ENCODE measurements at places on chromosomes 2 and 18. TPM values are rescaled to one million over a fixed set of nuclear protein-coding genes. Genes with fewer than 3 reads are reported as not detected.
A peak's percentile ranks its signal among the peaks of the same experiment; 100 is the strongest.

The CYP26B1 gene
- 0.06 TPM for total RNA-seq

DNA sequence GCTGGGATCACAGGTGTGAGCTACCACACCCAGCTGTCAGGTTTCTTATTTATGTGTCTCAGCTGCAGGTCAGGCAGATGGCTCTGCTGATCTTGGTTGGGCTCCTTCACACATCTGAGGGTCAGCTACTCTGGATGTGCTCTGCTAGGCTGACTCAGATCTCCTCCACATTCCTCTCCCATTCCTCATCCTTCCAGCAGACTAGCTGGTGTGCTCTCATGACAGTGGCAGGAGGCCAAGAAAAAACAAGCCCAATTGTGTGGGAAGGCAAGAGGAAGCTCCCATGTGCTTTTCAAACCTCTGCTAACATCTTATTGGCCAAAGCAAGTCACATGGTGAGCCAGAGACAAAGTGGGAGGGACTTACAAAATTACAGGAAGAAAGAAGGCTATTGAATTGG, 11.7 kb upstream of the MSH6 start:
- H3K4me1 ChIP-seq = no peaks in the 10 kb centered on the region
- no peaks in the 10 kb centered on the region for H3K27me3 ChIP-seq
- DNase-seq = no peak
- no peaks in the 10 kb centered on the region for H3K36me3 ChIP-seq

DNA sequence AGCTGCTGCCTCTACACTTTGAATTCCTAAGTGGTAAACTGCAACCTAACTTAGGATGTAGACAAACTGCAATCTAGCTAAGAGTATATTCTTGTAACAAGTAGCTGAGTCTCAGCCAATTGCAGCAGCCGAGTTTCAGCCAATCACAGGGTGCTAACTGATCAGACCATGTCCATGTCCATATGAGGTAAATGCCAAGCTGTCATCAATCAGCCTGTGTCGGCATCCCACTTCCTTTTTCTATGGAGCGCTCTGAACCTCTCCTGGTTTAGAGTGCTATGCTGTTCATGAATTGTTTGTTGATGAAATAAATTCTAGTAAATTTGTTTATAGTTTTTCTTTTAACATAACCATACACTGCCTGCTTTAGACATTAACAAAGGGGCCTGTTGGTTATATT, 408.8 kb downstream of the NBAS start:
- H3K27me3 ChIP-seq = no peaks in the 10 kb centered on the region
- no peak overlapping the region for H3K27ac ChIP-seq
- no peak overlapping the region for H3K4me3 ChIP-seq

GRCh38 chr2:159497847-159498246, 118.5 kb downstream of the BAZ2B start:
- no peaks in the 10 kb centered on the region for H3K4me1 ChIP-seq
- no peaks in the 10 kb centered on the region for H3K27me3 ChIP-seq
- no peak overlapping the region for H3K27ac ChIP-seq
- no peak overlapping the region for H3K4me3 ChIP-seq

DNA sequence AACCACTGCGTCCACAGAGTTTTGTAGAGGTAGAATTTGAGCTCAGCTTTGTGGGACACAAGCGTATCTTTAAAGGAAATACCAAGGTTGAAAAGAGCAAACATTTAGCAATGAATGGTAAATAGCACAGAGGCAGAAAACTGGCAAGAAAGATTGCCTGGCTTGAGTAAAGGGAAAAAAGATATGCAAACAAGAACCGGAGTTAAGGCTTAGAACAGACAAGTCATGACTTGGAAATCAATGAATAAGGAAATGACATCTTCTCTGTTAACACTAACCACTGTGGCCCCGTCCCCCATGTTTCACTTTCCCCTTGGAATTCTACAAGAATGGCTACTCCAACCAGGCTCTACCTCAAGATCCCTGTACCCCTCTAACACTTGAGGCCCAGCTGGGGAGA, 3.8 kb downstream of the STAM2 start:
- H3K4me1 ChIP-seq = peaks cover 24% of the 10 kb centered on the region
- no peak overlapping the region for H3K4me3 ChIP-seq
- no peak for DNase-seq
- H3K36me3 ChIP-seq = no peaks in the 10 kb centered on the region

The VWC2L gene
- not detected for total RNA-seq

DNA sequence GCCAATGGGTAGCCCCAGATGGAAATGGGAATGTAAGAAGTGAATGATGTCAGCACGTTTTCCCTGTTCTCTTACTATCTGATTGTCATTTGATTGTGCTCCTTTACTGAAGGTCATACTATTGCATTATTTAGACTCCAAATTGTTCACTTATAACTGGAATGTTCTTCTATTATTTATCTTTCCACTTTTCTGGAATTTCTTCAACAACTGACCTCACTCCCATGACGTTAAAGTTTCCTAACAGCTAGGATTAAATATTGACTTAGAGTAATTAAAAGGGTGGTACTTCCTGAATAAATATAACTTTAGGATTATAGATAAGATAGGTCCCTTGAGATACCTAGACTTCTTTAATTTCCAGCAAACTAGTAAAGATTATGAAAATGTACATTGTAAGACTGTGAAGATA, 10.9 kb upstream of the GULP1 start:
- no peaks in the 10 kb centered on the region for H3K27me3 ChIP-seq
- H3K4me1 ChIP-seq = no peaks in the 10 kb centered on the region
- DNase-seq = no peak

The EPHA4 gene
- 73.5 TPM for total RNA-seq

DNA sequence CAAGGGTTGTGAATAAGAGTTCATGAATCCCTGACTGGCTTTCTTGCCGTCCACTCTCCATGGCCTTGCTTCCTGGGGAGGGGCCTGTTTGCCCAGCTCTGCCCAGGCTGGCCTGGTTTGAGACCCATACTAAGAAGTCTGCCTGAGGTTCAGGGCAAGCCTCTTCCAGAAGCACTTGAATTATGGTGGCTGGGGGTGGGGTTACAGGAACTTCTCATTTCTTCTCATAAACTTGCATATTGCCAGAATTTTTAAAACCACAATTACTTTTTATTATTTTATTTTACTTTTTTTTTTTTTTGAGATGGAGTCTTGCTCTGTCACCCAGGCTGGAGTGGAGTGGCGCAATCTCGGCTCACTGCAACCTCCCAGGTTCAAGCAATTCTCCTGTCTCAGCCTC, 42.0 kb downstream of the GORASP2 start:
- H3K4me1 ChIP-seq = peaks cover 20% of the 10 kb centered on the region
- H3K4me3 ChIP-seq = no peak overlapping the region
- H3K36me3 ChIP-seq = peaks cover 17% of the 10 kb centered on the region
- no peaks in the 10 kb centered on the region for H3K27me3 ChIP-seq
- DNase-seq = no peak
- H3K27ac ChIP-seq = no peak overlapping the region

- H3K4me3 ChIP-seq = no peak overlapping the region
- DNase-seq = no peak
- H3K4me1 ChIP-seq = no peaks in the 10 kb centered on the region
- H3K36me3 ChIP-seq = no peaks in the 10 kb centered on the region
- no peak overlapping the region for H3K27ac ChIP-seq
Observed at GRCh38 chr18:8424917-8425725, 184.1 kb upstream of the RAB12 start.

The GPR45 gene
- total RNA-seq = not detected

- H3K4me1 ChIP-seq = peaks cover 14% of the 10 kb centered on the region
- H3K27me3 ChIP-seq = no peaks in the 10 kb centered on the region
- H3K36me3 ChIP-seq = no peaks in the 10 kb centered on the region
- DNase-seq = no peak
- peak overlapping the region; percentile 86 for H3K4me3 ChIP-seq
Observed at GRCh38 chr18:63970809-63971205, 926 bp downstream of the SERPINB8 start.

GRCh38 chr2:116810071-116810470, 1004.4 kb upstream of the DDX18 start:
- no peak overlapping the region for H3K27ac ChIP-seq
- no peak overlapping the region for H3K4me3 ChIP-seq
- DNase-seq = no peak
- no peaks in the 10 kb centered on the region for H3K36me3 ChIP-seq
- H3K4me1 ChIP-seq = no peaks in the 10 kb centered on the region

The UGT1A4 gene
- not detected for total RNA-seq

The GPR17 gene
- not detected for total RNA-seq

- no peaks in the 10 kb centered on the region for H3K4me1 ChIP-seq
- no peak overlapping the region for H3K4me3 ChIP-seq
- no peaks in the 10 kb centered on the region for H3K36me3 ChIP-seq
- no peak for DNase-seq
Observed at GRCh38 chr2:109459485-109459884, 154.3 kb downstream of the SEPTIN10 start.

The TMEM37 gene
- total RNA-seq = not detected

DNA sequence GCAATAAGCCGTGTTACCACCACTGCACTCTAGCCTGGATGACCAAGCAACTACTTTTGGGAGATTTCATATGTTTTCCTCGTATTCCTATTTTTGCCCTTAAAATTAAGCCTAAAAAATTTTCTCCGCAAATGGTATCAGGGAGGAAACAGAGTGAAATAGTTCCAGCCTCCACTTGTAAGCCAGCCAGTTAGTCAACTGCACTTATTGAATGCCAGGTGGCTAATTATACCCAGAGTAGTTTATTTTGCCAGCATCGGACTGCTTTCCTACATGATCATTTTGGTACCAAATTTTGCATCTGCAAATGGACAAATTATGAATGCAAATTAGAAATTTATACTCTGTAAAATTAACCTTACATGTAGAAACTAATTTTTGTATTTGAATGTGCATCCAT, 90.2 kb upstream of the ARHGAP28 start:
- no peak overlapping the region for H3K27ac ChIP-seq
- H3K4me1 ChIP-seq = no peaks in the 10 kb centered on the region
- H3K36me3 ChIP-seq = no peaks in the 10 kb centered on the region
- no peak for DNase-seq

The ANKRD29 gene
- 0.48 TPM for total RNA-seq

- no peaks in the 10 kb centered on the region for H3K4me1 ChIP-seq
- no peaks in the 10 kb centered on the region for H3K36me3 ChIP-seq
- H3K27me3 ChIP-seq = no peaks in the 10 kb centered on the region
- DNase-seq = no peak
- no peak overlapping the region for H3K27ac ChIP-seq
Observed at GRCh38 chr2:179790235-179791217, 70.9 kb downstream of the ZNF385B start.

DNA sequence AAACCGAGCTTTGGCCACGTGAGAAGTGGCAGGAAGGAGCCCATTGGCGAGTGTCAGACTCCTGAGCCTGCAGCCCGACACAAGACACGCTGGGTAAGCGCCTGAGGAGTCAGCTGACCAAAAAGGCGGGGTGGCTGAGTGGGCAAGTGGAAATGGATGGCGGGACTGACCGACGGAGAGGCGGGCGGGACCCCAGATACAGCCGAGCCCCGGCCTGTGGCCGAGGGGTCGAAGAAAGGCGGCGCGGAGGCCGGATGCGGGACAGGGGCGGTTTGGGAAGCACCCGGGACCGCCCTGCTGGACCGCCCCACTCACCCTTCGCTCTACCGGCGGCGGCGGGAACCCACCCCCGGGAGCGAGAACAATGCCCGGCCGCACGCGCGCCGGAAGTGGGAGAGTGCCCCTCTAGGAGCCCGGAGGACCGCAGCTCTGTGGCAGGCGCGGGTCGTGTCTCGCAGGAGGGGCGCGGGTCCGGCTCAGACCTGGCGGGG, 22.8 kb downstream of the ZSCAN30 start:
- H3K36me3 ChIP-seq = no peaks in the 10 kb centered on the region
- H3K4me1 ChIP-seq = peaks cover 16% of the 10 kb centered on the region
- H3K27ac ChIP-seq = peak overlapping the region; percentile 84
- peak; percentile 54 for DNase-seq
- H3K4me3 ChIP-seq = peak overlapping the region; percentile 76

The CNRIP1 gene
- total RNA-seq = 0.63 TPM

The ZNF236 gene
- total RNA-seq = 28.4 TPM

- no peak overlapping the region for H3K4me3 ChIP-seq
- no peak for DNase-seq
- H3K4me1 ChIP-seq = no peaks in the 10 kb centered on the region
- no peaks in the 10 kb centered on the region for H3K27me3 ChIP-seq
- no peaks in the 10 kb centered on the region for H3K36me3 ChIP-seq
- H3K27ac ChIP-seq = no peak overlapping the region
Observed at GRCh38 chr2:22209545-22209944, 1085.8 kb downstream of the TDRD15 start.

The GPR35 gene
- total RNA-seq = 10.4 TPM

- H3K4me3 ChIP-seq = no peak overlapping the region
- H3K27ac ChIP-seq = no peak overlapping the region
- H3K4me1 ChIP-seq = no peaks in the 10 kb centered on the region
- DNase-seq = no peak
Observed at GRCh38 chr2:178304333-178304732, 110.0 kb downstream of the OSBPL6 start.

DNA sequence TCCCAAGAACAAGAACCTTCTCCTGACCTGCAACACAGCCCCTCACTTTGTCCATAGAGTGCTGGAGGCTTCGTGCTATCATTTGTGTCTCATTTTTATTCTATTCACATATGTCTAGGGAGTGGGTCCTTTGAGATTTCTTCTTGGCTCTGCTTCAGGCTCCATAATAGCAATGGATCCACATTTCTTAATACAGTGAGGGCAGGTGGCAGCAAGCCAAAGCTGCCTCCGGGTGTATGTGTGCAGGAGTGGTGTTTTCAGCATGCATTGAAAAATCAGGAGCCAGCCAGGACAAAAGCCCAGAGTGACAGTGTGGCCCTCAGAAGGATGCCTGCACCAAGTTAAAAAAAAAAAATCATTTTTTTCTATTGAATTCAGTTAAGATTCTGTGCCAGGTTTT, 115.1 kb upstream of the PELI1 start:
- no peak overlapping the region for H3K4me3 ChIP-seq
- DNase-seq = no peak
- no peaks in the 10 kb centered on the region for H3K36me3 ChIP-seq
- H3K27ac ChIP-seq = no peak overlapping the region

GRCh38 chr2:209579230-209579749, 155.4 kb downstream of the MAP2 start:
- H3K4me1 ChIP-seq = no peaks in the 10 kb centered on the region
- H3K4me3 ChIP-seq = no peak overlapping the region
- no peak for DNase-seq
- no peak overlapping the region for H3K27ac ChIP-seq

DNA sequence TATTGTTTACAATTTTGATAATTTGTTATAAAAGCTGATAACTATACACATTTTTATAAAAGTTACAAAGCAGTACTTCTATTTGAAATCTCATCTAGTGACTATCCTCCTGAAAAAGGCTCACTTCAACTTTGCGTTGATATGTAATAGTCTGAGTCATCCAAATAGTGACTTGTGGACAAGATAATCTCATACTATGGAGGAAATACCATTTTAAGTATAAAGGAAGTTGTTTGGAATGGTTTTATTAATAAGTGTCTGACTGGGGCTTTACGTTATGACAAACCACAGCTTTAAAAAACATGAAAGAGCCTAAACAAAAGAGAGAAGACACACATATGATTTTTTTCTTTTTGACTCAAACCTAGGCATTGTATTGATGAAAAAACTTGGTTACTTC, 272.3 kb upstream of the COL3A1 start:
- H3K36me3 ChIP-seq = no peaks in the 10 kb centered on the region
- no peak overlapping the region for H3K27ac ChIP-seq
- H3K4me1 ChIP-seq = no peaks in the 10 kb centered on the region
- H3K4me3 ChIP-seq = no peak overlapping the region
- no peaks in the 10 kb centered on the region for H3K27me3 ChIP-seq

GRCh38 chr18:30852980-30853379, 189.6 kb downstream of the DSC3 start:
- no peak overlapping the region for H3K4me3 ChIP-seq
- no peak overlapping the region for H3K27ac ChIP-seq
- no peaks in the 10 kb centered on the region for H3K27me3 ChIP-seq

GRCh38 chr2:239278941-239279365, 121.9 kb downstream of the HDAC4 start:
- no peaks in the 10 kb centered on the region for H3K36me3 ChIP-seq
- H3K4me1 ChIP-seq = peaks cover 10% of the 10 kb centered on the region
- H3K27ac ChIP-seq = no peak overlapping the region
- no peak for DNase-seq

The IL36A gene
- total RNA-seq = 0.59 TPM

Measured in T-cell (primary cell).